ENCODE measurements at places on chromosomes 11 and 22.

DNA sequence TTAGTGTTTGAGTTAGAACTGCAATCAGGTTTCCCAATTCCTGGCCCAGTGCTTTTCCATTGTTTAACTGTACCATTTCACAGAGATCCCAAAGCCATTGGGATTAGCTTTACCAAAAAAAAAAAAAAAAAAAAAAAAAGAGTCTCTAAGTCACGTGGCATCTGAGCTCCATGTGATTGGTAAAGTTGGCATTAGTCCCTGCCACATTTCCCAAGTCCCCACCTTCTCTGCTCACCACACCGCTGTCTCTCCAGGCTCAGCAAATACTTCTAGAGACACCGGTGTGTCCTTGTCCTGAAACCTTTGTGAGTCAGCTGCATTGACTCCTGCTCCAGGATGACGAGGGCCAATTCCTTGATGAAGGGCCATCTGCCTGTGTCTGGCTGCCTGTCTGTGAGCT, 305.3 kb downstream of the KIRREL3 start:
- DNase-seq, result no peak

DNA sequence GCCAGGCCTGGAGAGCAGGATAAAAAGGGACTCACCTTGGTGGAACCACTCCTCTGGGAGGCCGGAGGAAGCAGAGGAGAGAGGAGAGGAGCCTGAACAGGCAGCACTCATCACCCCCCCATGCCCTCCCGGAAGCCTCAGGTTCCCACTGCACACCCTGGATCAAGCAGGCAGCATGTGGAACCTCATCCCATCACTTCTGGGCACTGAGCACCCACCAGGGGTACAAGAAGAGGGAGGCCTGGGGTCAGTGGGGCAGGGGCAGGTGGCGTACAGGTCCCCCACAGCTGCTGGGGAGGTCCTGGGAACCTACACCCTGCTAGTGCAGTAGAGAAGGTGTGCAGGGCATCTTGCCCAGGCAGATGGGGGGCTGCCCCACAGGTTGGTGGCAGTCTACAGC, 35.1 kb upstream of the TXNRD2 start:
- no peak for DNase-seq

- DNase-seq, result no peak
Observed at GRCh38 chr22:19138217-19139000, 6.0 kb downstream of the ESS2 start.

GRCh38 chr11:36743039-36743438, 145.0 kb upstream of the RAG2 start:
- DNase-seq, result no peak

DNA sequence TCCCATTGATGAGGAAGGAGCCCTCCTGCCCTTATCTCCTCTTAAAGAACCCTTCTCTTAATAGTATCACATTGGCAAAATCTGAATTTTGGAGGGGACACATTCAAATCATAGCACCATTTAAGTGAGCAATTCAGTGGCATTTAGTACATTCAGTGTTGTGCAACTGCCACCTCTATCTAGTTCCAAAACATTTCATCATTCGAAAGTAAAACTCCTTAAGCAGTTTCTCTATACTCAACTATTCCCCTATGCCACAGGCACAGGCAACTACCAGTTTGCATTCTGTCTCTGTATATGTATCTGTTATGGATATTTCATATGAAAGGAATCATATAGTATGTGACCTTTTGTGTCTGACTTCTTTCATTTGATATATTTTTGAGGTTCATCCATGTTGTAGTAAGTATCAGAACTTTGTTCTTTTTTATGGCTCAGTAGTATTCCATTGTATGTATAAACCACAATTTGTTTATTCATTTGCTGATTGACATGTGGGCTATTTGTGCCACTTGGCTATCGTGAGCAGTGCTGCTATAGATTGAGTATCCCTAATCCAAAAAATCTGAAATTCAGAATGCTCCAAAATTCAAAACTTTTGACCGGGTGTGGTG, 22.9 kb downstream of the FAR1 start:
- DNase-seq, result no peak

- DNase-seq, result no peak
Observed at GRCh38 chr11:121958971-121959325, 157.1 kb downstream of the BLID start.

Data from amniotic stem cell (primary cell).